Activated CD4-positive, alpha-beta T cell treated with anti-CD3 and anti-CD28 coated beads, Interleukin-2, amount 10 ng/mL, durations not matched to agents 24 days and 14 days (primary cell): ENCODE measurements at places on chromosomes 2 and 18.

GRCh38 chr18:38483326-38483725 lies 917.7 kb upstream of the CELF4 start:
- DNase-seq: no peak

- DNase-seq: no peak
Observed at GRCh38 chr18:43863180-43863579, 585.9 kb upstream of the SYT4 start.

- DNase-seq: no peak
Observed at GRCh38 chr18:78080081-78080480, 830.4 kb downstream of the GALR1 start.

- DNase-seq: no peak
Observed at GRCh38 chr2:126029316-126029715, 626.6 kb upstream of the GYPC start.

DNA sequence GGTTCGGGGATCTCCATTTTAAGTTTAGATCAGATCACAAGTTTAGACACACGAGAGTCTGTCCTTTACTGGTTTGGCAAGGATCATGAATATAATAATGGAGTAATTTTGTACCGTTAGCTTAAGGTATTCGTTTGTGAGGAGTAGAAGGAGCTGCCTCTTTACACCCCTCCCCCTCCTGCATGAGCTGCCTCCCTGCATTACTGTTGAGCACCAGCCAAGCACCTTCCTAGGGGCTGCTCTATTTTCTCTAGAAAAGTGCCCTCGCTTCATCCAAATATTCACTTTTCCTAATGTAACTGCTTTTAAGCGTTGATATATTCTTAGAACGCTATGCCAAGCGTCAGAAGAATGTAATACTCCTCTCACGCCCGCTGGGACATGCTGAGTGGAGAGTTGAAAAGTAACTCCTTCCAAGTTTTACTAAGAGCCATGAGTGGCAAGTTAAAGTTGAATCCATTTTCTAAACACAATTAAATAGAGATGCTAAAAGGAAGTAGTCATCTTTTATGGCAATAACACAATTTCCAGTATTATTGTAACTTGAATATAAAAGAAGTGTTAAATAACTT lies 25.4 kb upstream of the SCN7A start:
- DNase-seq: no peak

- no peak for DNase-seq
Observed at GRCh38 chr18:21701621-21702020, 3.0 kb downstream of the ABHD3 start.

- no peak for DNase-seq
Observed at GRCh38 chr2:240649331-240649730, 24.1 kb downstream of the GPR35 start.

DNA sequence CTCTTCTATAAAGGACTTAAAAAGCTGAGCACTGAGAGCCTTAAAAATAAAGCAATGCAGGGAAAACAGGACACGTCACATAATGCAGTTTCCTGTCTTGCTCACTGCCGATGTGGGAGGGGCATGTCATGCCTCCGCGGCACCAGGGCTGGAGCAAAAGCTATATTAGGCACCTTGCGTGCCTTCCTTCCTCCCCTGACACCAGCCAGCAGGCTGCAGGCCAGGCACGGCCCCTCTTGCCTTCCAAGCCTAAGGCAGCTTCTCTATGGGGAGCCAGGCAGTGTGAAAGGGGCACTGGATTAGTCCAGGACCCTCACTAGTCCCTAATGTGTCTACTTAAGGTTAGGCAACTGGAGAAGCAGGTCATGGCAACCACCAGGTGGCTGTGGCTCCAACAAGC lies 26.3 kb downstream of the MRPL35 start:
- peak; percentile 88 for DNase-seq

GRCh38 chr2:203871371-203871983 lies 3.9 kb downstream of the CTLA4 start:
- peak; percentile 88 for DNase-seq

DNA sequence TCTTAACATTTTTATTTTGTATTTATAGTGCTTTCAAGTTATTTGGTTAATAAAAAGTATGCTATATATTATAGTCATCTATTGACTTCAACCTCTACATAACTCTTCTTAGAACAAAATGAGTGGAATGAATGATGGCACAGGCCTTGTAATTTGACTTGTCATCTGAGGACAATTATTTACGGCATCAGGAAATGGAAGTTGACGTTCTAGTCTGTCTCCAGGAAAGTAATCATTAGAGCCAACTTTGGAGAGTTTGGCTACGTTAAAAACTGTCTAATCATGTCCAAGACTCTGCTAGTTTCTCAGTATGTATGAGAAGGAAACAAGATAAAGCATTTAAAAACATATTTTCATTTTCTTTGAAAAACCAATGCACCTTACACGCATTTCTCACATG lies 353.6 kb downstream of the ARHGAP15 start:
- DNase-seq: no peak

DNA sequence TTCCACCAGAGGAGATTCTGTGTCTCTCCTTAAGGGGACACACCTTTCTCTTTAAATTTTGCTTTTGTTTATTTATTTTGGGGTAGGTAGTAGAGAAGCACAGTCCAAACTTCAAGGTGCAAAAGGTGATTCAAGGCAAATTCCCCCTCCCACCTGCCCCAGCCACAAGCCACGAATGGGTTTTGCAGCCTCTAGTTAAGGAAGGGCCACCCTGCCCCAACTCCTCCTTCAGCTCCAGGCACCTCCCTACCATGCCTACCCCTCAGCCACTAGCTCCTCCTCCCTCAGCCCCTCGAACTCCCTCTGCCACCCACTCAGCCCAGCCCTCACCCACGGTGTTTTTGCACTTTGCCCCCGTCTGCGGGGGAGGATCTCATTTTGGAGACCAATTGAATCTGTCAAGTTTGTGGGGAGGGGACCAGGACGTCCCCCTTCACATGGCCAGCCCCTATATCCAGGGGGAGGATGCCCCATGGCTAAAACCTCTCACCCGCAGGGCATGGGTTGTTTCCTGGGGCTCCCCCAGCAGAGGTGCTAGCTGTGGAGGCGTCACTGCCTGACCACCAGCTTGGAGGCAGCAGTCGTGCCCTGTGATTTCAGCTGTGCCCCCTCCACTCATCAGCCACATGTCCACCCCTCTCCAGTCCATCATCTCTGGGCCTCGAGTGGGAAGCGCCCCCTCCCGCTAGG lies 4.5 kb downstream of the HAAO start:
- DNase-seq: no peak

DNA sequence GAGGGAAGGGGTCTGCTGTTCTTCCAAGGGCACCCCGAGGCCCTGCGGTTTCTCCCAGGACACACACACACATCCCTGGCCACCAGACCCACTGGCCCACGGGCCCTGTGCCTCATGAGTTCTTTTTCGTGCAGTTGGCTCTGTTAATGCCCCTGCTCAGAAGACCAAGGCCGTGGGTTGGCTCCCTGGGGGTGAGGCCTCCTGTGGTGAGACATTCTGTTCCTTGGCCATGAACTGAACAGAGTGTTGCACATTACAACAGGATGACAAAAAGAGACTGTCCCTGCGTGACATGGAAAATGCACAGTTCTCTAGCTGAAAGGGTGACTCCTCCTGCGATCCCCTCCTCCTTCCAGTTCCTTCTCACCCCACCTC lies 30.7 kb downstream of the SH2D6 start:
- no peak for DNase-seq

GRCh38 chr18:10916865-10917264 lies 232.5 kb downstream of the PIEZO2 start:
- DNase-seq: no peak

- DNase-seq: no peak
Observed at GRCh38 chr2:145849466-145849865, 1329.5 kb upstream of the ZEB2 start.

- no peak for DNase-seq
Observed at GRCh38 chr2:205030695-205031094, 485.4 kb downstream of the PARD3B start.

DNA sequence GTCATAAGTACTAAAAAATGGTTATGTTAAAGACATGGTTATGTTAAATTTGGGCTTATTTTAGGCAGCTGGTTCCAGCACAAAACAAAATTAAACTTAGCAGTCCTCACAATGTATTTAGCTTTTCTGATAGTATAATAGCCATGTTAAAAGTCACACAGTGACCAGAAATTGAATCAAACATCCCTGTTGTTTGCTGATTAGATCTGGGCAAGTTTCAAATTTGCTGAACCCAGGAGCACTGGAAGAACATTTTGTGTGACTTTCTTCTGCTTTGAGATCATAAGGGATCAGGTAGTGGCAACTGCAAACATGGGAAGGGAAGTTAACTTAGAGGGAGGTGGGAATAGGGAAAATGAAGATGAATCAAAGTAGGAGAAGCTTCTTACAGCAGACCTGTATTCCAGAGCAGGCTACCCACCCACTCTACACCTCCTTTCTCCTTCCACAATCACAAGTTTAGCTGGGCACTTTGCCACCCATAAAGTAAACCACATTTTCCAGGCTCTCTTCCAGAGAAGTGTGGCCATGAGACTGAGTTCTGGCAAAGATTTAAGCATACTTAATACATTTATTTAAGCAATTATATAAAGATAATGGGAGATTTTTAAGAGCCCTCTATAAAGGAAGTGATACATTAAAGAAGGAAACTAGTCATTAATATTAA lies 616.1 kb upstream of the LRATD1 start:
- no peak for DNase-seq

DNA sequence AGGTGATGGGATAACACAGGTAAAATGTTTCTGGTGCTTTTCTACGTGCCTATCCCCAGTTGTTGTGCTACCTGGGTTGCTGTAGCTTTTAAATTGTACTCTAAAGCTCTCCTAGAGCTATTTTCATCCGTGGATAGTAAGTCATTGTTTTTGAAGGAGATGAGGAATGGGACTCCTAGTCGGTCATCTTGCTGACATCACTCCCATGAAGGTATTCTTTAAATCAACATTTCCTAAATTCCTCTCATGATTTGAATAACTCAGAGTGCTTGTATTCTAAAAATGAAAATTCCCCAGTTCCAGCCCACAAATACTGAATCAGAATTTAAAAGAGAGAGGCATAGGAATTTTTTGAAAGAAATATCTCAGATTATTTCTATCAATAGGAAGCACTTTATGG lies 44.3 kb downstream of the CCDC148 start:
- no peak for DNase-seq

- no peak for DNase-seq
Observed at GRCh38 chr18:5841518-5841917, 53.8 kb downstream of the TMEM200C start.

DNA sequence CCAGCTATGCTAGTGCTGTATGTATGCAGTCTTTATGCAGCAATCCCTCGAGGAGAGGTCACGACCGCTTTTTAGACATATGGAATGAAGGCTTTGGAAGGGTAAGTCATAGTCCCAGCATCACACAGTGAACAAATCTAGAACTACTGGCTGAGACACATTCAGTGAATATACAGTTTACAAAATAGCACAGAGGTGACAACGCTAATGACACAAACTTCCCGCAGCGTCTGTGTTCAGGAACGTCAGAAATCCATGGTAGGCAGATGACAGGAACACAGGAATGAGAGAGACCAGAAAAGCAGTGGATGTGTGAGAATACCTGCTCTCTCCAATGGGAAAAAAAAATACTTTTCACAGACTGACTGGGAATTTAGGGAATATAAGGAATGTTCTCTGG lies 29.6 kb downstream of the CABYR start:
- no peak for DNase-seq

DNA sequence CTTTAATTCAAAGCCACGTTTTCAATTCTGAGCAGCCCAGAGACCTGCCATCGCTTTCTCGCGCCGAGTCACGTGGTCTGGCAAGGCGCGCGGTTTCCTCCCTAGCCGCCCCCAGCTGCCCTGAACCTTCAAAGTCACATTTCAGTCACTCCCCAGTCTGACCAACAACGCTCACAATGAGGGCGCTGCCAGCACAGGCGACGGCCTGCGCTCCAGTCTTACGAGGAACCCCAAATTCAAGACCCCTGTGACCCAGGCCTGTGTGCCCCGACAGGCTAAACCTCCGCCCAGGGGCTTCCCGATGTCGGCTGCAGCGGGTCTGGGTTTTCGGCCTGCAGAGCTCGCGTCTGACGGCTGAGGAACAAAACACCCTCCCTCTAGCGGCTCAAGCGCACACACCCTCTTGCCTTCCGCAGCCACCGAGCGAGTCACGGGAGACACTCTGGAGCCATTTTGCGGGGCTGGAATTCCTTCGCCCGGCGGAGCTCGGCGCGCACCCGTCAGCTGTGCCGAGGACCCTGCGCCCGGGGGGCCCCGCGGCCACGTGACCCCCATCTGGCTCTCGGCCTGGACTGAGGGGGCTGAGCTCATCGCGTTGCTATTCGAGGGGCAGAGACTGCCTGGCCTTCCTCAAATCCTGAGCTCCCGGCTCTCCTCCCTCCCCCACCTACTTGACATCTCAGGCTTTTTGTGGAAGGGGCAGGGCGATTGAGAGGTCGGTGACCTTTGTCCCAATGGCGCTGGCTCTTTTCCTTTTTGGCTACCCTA lies 69.9 kb upstream of the ITGB6 start:
- DNase-seq: peak; percentile 79

DNA sequence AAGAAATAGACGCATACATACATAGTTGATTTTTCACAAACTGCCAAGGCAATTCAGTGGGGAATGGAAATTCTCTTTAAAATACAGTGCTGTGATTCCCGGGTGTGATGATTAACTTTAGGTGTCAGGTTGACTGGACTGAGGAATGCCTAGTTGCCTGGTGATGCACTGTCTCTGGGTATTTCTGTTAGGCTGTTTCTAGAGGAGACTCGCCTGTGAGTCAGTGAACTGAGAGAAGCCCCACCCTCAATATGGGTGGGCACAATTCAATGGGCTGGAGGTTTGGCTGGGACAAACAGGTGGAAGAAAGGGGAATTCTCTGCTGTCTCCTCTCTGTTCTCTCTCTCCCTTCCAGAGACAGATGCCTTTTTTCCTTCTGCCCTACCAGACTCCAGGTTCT lies 187.6 kb downstream of the ARHGAP28 start:
- DNase-seq: no peak

GRCh38 chr2:100064592-100065428 lies 77.6 kb downstream of the AFF3 start:
- no peak for DNase-seq

- DNase-seq: no peak
Observed at GRCh38 chr2:60290509-60290908, 262.9 kb downstream of the BCL11A start.

DNA sequence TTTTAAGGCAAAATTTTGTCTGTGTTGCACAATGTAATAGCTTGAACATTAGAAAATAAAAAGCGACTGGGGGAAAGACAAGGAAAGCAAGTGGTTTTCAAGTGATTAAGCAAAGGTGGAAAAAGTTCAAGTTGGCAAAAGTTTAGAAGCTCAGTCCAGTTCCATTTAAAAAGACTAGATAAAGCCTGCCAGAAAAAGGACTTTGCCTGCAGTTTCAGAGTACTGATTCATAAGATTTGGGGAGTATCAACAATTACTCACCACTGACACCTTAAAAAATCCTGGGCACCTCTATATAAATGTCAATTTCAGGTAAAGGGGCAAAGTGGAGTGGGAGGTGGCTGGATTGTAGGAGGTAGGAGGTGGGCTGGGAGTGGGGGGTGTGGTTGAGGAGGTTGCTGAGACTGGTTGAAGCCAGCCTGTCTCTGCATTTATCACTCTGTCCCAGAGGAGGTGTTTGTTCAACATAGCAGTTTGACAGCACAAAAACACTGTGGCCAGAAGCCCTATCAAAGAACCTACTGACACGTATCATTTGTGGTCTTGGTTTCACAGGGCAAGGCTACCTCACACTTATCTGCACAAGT lies 14.6 kb downstream of the ZEB2 start:
- peak; percentile 54 for DNase-seq
